Dorsolateral prefrontal cortex (tissue), 122 donors: ENCODE measurements at places on chromosomes 4 and X.
A peak's percentile ranks its signal among the peaks of the same experiment; 100 is the strongest.

- DNase-seq = no peak
Observed at GRCh38 chr4:68183417-68183816, 53.7 kb upstream of the TMPRSS11F start.

DNA sequence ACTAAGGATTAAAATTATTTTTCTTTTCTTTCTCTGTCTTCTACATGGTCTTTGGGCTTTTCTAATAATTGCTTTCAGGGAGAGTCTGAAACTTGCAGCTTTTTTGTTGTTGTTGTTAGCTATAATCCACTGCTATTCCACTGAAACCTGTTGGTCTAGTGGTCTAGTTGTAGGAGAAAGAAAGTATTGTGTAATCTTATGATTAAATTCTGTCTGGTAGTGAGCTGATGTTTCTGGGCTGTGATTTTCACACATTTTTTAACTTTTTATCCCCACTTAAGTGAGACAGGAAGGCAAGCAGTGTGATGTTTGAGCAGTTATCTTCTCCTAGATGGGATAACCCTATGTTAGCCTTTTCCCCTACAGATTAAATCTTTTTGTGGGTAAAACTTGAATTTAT is 825.2 kb downstream of the PCDH7 start:
- DNase-seq = no peak

- DNase-seq = no peak
Observed at GRCh38 chrX:38305971-38306370, 21.3 kb downstream of the RPGR start.

- no peak for DNase-seq
Observed at GRCh38 chrX:96692454-96692853, 7.8 kb downstream of the DIAPH2 start.

GRCh38 chr4:152591396-152591795 is 55.5 kb upstream of the FBXW7 start:
- peak; percentile 14 for DNase-seq

DNA sequence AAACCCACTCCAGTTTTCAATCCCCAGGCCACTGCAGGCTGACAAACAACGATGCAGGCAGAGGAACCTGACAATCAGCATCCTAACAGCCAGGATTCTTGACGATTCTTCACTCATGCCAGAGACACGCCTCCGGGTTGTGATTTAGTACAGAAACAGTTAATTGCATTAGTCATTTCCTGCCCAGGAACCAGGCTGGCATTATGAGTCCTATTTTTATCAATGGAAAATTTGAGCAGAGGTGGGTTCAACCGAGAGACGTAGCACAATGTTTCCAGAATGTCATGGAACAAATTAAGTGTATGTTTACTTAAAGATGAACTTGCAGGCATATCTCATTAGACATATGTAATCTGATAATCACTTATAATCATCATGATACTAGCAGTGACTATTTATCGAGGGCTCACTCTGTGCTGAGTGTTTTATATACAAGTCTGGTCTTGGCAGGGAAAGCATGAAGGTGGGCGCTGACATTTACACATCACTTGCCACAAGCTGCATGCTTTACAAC is 159.7 kb downstream of the NSUN7 start:
- no peak for DNase-seq

- no peak for DNase-seq
Observed at GRCh38 chr4:188854436-188854835, 715.2 kb downstream of the TRIML1 start.

GRCh38 chr4:176492646-176493302 is 173.0 kb downstream of the SPCS3 start:
- no peak for DNase-seq
